Naive thymus-derived CD4-positive, alpha-beta T cell (primary cell): ENCODE measurements at places on chromosomes 7 and 10. TPM values are rescaled to one million over a fixed set of nuclear protein-coding genes. Genes with fewer than 3 reads are reported as not detected.

The TACC2 gene
- not detected for total RNA-seq

The KIF20B gene
- 14.5 TPM for total RNA-seq

The ZNF479 gene
- total RNA-seq = not detected

The NXPH1 gene
- total RNA-seq = not detected

The PTF1A gene
- not detected for total RNA-seq
